ENCODE measurements at places on chromosomes 5 and 9.

DNA sequence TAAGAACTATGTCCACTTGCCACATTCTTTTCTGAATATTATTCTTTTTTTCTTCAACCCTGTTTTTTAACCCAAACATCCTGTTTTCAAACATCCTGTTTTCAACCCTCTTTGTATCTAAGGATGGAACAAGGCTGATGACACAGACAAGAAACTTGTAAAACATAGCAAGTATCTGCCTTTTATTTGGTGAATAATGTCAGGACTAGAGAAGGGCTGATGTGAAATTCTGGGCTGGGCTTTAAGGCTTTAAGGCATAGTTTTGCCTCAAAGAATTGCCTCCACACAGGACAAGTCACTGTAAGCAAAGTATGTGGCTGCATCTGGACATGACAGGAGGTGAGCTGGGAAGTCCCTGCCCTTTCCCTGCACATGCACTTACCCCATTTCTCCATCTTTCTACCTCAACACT is 42.5 kb upstream of the RIC1 start:
- DNase-seq: peak; percentile 47

GRCh38 chr5:2921651-2922050 is 170.2 kb upstream of the IRX2 start:
- DNase-seq: no peak

DNA sequence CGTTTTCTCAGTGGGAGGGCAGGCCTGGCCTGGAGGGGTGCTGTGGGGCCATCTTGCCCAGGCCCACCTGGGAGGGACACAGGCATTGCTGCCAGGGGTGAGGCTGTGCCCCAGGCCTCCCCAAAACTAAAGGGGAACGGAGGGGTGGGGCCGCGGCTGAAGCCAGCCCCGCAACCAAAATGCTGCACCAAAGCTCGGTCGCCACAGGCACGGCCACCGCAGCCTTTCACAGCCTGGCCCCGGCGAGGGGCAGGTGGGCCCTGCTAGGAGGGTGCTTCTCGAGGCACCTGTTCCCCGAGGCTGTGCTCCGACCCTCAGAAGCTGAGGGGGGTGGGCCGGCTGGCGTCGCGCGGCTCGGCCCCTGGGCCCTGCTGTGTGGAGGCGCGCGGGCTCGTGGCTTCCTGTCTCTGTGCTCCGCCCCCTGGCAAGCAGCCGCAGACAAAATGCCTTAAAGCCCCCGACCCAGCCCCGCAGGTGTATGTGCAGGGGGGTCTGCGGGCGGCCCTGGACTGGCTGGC is 57.6 kb downstream of the JAK2 start:
- DNase-seq: no peak

DNA sequence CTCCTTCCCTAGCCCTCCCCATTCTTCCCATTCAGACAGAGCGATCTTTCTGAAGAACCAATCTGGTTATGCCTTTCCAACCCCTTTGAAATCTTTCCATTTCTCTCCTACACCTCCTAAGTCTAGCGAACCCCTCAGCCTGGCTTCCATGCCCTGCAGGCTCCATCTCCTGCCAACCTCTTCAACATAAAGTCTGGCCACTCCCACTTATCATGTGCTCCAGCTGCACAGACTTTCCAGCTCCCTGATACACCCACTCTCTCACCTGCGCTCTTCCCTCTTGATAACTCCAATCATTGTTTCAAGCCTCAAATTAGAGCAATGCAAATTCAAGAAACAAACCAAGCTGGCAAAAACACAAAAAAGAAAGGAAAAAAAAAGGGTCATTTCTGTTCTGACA is 3.8 kb upstream of the ORM1 start:
- DNase-seq: no peak

- peak; percentile 65 for DNase-seq
Observed at GRCh38 chr9:36566813-36567221, 5.9 kb upstream of the MELK start.

GRCh38 chr5:111602817-111603445 is 90.6 kb upstream of the STARD4 start:
- no peak for DNase-seq

DNA sequence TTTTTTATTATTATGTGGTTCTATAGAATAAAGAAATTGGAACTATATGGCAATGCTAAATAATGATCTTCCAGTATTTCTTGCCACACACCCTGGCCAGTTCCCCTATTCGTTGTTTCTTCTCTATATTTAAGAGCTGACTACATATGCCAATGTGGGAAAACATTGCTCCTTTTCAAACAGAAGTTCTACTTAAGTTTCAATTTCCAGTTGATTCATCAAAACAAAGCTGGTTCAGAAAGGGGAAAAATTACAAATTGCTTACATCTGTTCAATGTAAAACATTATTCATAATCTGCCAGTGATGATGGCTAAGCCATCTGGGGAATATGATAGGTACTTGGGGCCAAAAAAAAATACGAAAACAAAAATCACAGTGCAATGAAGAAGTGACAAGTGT is 76.9 kb downstream of the ST8SIA4 start:
- DNase-seq: no peak

GRCh38 chr5:43997647-43998272 is 391.5 kb downstream of the FGF10 start:
- no peak for DNase-seq

- DNase-seq: peak; percentile 57
Observed at GRCh38 chr9:129102791-129103594, 7.6 kb downstream of the CRAT start.

DNA sequence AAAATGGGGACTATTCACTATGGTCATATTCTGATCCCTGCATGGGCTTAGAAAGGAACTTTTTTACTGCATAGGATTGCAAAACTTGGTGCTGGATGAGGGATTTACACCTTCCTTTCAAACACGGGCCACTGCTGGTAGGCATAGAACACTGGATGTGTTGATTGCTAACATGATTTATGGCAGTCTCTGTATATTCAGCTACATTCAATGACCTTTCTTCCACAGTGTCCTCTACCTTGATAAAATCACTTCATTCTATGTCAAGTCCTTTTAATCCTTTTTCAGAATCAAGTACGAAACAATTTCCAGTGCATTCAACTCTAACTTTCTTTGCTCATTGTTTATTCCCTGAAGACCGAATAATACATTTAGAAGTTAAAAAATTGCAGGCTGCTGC is 91.9 kb upstream of the ATG10 start:
- DNase-seq: no peak

- DNase-seq: no peak
Observed at GRCh38 chr5:158644301-158644700, 455.4 kb downstream of the EBF1 start.

DNA sequence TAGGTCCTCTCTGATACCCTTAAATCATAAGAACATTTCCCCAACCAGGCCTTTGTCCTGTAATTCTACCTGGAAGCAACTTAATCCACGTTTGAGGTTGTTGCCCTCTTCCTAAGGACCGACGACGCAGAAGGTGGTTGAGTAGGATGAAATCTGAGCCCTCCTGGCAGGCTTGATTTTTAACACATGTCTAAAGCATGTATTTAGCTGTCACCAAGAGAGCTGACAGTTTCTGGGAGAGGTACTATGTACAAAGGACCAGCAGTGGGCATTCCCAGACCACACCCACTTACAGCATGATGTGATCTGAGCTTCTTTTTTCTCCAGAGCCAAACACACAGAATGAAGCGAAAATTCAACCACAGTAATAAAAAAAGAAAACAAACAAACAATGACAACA is 260.9 kb downstream of the SH3GL2 start:
- no peak for DNase-seq

GRCh38 chr5:158086856-158087255 is 227.9 kb upstream of the CLINT1 start:
- no peak for DNase-seq

- DNase-seq: peak; percentile 3
Observed at GRCh38 chr9:80061940-80062339, 490.2 kb downstream of the TLE4 start.

GRCh38 chr9:70618784-70619183 is 204.3 kb upstream of the KLF9 start:
- DNase-seq: no peak
